ENCODE measurements at places on chromosomes 7 and 10. TPM values are rescaled to one million over a fixed set of nuclear protein-coding genes. Genes with fewer than 3 reads are reported as not detected.

The TMEM229A gene
- not detected for total RNA-seq

The EBLN1 gene
- total RNA-seq: not detected

The POM121L12 gene
- not detected for total RNA-seq

The CCDC136 gene
- total RNA-seq: 4.6 TPM

DNA sequence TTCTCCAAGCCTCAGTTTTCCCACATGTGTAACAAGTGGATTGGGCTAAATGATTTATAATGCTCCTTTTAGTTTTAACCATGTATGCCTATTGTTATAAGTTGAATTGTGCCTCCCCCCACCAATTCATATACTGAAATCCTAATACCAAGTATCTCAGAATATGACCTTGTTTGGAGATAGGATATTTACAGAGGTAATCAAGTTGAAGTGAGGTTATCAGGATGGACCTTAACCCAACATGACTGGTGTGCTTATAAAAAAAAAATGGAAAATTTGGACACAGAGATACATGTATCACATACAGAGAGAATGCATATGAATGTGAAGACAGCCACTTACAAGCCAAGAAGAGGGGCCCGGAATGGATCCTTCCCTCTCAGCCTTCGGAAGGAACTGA lies 117.9 kb upstream of the HABP2 start:
- no peak for DNase-seq
- H3K4me1 ChIP-seq: no peaks in the 10 kb centered on the region
- peaks cover 8% of the 10 kb centered on the region for H3K27me3 ChIP-seq
- H3K36me3 ChIP-seq: no peaks in the 10 kb centered on the region

GRCh38 chr10:128254476-128254875 lies 128.3 kb upstream of the MKI67 start:
- no peak overlapping the region for H3K4me3 ChIP-seq
- no peaks in the 10 kb centered on the region for H3K27me3 ChIP-seq
- H3K27ac ChIP-seq: no peak overlapping the region
- DNase-seq: no peak

- no peak overlapping the region for H3K27ac ChIP-seq
- no peak overlapping the region for H3K4me3 ChIP-seq
- H3K27me3 ChIP-seq: no peaks in the 10 kb centered on the region
- no peaks in the 10 kb centered on the region for H3K4me1 ChIP-seq
- H3K36me3 ChIP-seq: no peaks in the 10 kb centered on the region
These were observed 7.0 kb downstream of the FAM221A start for GRCh38 chr7:23687011-23687410.

DNA sequence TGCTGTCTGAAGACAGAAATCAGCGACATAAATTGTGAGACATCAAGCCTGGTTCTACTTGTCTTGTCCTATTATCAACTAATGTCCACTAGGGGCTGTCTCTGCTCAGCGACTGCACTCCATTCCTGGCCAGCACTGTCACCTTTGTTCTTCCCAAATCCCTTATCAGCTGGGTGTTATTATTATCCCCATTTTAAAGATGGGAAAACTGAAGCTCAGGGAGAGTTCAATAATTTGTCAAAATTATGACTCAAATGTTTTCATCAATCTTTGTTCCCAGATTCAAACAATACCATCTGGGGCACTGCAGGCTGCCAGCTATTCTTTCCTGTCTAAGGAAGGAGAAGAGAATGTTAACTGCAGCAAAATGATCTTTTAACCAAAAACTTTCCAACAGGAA lies 431.6 kb upstream of the NFE2L3 start:
- no peaks in the 10 kb centered on the region for H3K36me3 ChIP-seq
- H3K4me1 ChIP-seq: no peaks in the 10 kb centered on the region
- no peak overlapping the region for H3K27ac ChIP-seq
- DNase-seq: no peak

GRCh38 chr7:133320891-133321290 lies 68.0 kb downstream of the EXOC4 start:
- no peak for DNase-seq
- H3K27me3 ChIP-seq: no peaks in the 10 kb centered on the region
- no peaks in the 10 kb centered on the region for H3K4me1 ChIP-seq
- no peak overlapping the region for H3K4me3 ChIP-seq

DNA sequence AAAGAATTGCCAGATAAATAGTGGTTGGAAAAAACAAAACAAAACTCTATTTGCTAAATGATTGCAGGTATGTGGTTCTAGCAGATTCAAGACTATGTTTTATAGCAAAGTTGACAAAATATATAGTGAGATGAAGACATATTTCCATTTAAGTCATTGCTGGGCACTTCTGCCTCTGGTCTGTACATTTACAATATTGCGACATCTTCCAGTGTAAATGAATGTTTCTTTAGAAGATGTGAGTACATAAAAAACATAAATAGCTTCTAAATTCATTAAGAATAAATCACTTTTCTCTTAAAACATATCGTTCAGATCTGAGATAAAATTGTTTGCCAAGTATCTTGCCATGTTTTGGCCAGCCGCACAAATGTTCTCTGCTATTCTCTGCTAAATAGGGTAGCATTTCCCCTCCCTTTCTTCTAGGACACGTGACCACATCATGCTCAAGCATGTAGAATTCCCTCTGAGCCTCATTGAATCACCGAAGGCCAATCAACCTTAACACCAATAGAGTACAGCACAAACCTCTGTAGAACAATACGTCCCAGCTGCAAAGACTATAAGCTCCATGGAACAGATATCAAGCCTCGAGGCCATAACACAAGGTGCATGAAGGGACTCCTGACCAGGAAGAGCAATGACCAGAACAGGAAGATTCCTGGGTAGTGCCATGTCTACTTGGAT lies 1173.3 kb downstream of the GATA3 start:
- peaks cover 61% of the 10 kb centered on the region for H3K27me3 ChIP-seq
- H3K36me3 ChIP-seq: no peaks in the 10 kb centered on the region
- H3K27ac ChIP-seq: no peak overlapping the region
- H3K4me1 ChIP-seq: peaks cover 42% of the 10 kb centered on the region

DNA sequence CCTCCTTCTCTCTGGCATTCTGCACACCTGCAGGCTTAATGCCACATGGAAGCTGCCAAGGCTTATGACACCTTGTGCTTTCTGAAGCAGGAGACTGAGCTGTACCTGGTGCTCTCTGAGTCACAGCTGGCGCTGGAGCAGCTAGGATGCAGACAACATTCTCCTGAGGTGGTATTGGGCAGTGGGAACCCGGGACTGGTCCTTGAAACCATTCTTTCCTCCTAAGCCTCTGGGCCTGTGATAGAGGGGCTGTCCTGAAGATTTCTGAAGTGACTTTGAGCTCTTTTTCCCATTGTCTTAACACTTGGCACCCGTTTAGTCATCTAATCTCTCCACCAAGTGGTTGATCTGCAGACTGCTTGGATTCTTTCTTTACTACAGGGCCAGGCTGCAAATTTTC lies 508.4 kb downstream of the TFEC start:
- H3K36me3 ChIP-seq: no peaks in the 10 kb centered on the region
- H3K4me3 ChIP-seq: no peak overlapping the region
- no peaks in the 10 kb centered on the region for H3K4me1 ChIP-seq
- no peak overlapping the region for H3K27ac ChIP-seq
- no peaks in the 10 kb centered on the region for H3K27me3 ChIP-seq

DNA sequence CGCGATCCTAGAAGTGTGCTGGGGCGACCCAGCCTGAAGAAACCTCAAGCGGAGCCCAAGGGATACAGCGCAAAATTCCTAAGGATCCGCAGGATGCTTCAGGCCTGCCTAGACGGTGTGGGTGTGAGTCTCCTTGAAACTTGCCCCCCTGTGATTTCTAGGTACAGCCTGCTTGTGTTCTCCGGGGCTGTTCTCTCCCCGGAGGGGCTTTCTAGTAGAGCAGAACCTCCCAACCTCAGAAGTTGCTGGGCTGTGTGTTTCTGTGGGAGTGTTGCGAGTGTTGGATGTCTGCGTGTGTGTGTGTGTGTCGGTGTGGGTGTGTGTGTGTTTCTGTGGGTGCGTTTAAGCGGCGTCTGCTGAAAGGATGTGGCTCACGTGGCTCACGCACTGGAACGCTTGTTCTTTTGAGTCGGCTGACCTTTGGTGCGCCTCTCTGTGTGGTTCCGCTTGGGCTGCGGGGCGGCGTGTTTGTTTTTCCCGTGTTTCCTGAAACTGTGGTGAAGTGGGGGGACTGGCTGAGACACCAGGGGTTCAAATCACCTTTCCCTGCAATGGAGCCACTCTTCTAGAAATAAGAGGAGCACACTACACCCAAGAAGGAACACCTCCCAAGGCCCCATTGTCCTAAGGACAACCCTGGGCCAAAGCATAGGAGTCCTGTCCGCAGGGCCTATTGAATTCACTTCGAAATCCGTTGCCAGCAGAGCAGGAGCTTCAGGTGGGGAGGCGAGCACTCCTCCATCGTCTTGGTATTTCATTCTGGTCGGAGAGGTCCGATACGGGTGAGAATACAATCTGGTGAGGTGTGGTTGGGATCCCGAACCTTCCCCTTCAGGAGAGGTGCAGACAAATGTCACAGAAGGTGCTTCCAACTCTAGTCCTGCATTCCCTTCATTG lies 25.1 kb upstream of the ZNF273 start:
- peaks cover 41% of the 10 kb centered on the region for H3K27me3 ChIP-seq
- H3K4me1 ChIP-seq: peaks cover 19% of the 10 kb centered on the region
- H3K4me3 ChIP-seq: peak overlapping the region; percentile 70

DNA sequence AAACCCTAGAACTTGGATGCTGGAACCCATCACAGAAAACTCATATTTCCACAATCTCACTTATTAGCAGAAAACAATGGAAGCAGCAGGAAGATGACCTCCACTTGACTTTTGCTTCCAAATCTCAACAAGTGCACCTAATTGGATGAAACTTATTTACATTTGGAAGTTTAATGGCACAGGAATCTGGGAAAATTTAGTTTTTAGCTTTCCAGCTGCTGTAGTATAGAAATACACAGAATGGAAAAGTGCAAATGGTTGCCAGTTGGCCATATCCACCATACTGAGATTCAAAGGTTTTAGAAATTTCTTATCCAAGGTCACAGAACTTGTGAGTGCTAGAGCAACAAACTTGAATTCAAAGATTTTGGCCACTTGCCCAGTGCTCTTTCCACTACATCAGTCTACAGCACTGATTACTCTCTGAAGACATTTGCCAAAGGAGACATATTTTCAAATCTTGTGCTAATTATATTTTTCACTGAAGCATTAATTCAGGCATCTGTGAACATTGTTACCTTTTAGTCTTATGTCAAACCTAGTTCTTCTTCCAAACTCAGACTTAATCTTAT lies 9.3 kb upstream of the AHR start:
- DNase-seq: no peak
- H3K36me3 ChIP-seq: no peaks in the 10 kb centered on the region
- no peak overlapping the region for H3K27ac ChIP-seq
- H3K4me1 ChIP-seq: peaks cover 8% of the 10 kb centered on the region
- H3K27me3 ChIP-seq: no peaks in the 10 kb centered on the region
- no peak overlapping the region for H3K4me3 ChIP-seq

- peaks cover 13% of the 10 kb centered on the region for H3K27me3 ChIP-seq
- no peaks in the 10 kb centered on the region for H3K36me3 ChIP-seq
- DNase-seq: no peak
- H3K4me3 ChIP-seq: no peak overlapping the region
These were observed 9.3 kb upstream of the AKR1D1 start for GRCh38 chr7:138066954-138067394.

GRCh38 chr7:155093596-155093995 lies 23.5 kb downstream of the HTR5A start:
- no peak overlapping the region for H3K4me3 ChIP-seq
- H3K27ac ChIP-seq: no peak overlapping the region
- H3K36me3 ChIP-seq: no peaks in the 10 kb centered on the region
- H3K4me1 ChIP-seq: peaks cover 22% of the 10 kb centered on the region
- peaks cover 23% of the 10 kb centered on the region for H3K27me3 ChIP-seq
- no peak for DNase-seq

DNA sequence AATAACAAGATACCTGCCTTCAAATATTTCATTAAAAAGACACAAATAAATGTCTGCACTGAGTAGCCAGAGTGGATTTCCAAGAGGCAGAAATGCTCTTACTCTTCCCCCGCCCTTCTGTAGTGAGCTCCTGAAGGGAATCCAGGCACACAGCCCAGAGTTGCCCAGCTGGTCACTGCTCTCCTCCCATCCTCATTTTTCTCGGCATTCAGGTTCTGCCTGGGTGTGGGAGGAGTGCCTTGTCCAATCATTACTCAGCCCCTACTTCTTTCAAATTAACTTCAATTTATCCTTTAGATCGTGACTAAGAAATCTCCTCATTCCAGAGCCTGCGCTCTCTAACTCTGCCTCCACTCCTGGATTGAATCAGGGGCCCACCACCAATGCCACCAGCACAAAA lies 12.2 kb downstream of the CCDC6 start:
- H3K27ac ChIP-seq: peak overlapping the region; percentile 17
- no peak for DNase-seq
- peaks cover 6% of the 10 kb centered on the region for H3K36me3 ChIP-seq
- no peaks in the 10 kb centered on the region for H3K27me3 ChIP-seq

DNA sequence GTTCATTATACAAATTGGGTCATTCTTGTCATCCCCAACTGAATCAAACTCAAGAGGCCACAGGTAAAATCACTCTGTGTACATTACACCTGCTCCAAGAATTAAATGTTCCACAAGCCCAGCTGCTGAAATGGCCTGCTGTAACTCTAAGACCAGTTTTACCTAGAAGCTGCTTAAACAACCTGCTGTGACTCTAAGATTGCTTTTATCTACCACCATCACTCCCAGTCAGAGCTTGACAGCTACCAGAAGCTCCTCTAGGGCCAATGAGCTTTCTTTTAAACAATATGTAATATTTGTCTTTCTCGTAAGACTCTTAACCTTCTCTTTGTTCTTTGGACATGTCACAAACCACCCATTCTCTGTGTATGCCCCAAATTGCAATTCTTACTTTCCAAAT lies 141.8 kb upstream of the LRGUK start:
- H3K4me1 ChIP-seq: no peaks in the 10 kb centered on the region
- H3K4me3 ChIP-seq: no peak overlapping the region
- no peaks in the 10 kb centered on the region for H3K27me3 ChIP-seq
- DNase-seq: no peak

DNA sequence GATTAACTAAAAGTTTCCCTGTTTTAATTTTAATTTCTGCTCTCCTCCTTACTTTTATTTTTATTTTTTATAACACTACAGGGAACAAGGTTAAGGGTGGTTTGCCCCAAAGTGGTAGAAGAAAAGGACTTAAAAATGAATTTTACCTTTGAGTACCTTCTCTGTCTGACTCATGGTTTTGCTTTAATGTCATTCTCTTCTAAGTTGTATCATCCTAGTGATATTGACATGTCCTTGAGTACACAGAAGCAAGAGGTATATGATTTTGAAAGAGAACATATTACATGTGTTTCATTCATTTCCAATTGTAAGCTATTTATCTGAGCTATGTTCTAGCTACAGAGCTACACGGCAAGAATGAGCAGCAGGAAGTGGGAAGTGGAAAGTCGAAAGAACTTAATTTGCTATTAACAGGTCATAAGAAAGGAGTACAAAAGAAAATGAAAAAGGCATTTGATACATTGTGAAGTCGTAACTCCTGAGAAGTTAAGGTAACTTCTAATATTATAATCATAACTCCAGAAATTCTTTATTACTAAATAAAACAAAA lies 112.5 kb downstream of the SEMA3A start:
- peak overlapping the region; percentile 56 for H3K4me3 ChIP-seq
- no peak for DNase-seq
- peaks cover 7% of the 10 kb centered on the region for H3K4me1 ChIP-seq
- H3K27ac ChIP-seq: peak overlapping the region; percentile 59

GRCh38 chr10:6530211-6530840 lies 49.8 kb downstream of the PRKCQ start:
- DNase-seq: peak; percentile 80
- H3K27me3 ChIP-seq: no peaks in the 10 kb centered on the region
- peak overlapping the region; percentile 97 for H3K4me3 ChIP-seq
- H3K4me1 ChIP-seq: peaks cover 77% of the 10 kb centered on the region
